ENCODE measurements at places on chromosomes 1 and 21.

DNA sequence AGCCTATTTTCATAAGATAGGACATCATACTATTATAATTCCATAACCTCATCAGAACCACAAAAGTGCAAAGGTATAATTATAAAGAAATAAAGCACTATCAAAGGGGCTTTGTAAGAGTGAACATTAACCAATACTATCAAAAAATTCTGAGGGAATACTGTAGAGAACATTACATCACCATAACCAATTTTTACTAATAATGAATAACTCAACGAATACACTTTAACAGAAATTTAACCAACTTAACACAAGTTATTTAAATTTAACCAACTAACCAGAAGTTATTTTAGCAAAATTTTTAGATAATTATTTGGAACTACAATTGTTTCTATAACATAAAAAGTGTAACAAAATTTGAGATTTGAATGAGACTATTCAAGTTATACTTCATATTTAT is 34.8 kb downstream of the ZSWIM5 start:
- no peak for DNase-seq

- DNase-seq = no peak
Observed at GRCh38 chr21:45555251-45555556, 13.0 kb upstream of the SLC19A1 start.

DNA sequence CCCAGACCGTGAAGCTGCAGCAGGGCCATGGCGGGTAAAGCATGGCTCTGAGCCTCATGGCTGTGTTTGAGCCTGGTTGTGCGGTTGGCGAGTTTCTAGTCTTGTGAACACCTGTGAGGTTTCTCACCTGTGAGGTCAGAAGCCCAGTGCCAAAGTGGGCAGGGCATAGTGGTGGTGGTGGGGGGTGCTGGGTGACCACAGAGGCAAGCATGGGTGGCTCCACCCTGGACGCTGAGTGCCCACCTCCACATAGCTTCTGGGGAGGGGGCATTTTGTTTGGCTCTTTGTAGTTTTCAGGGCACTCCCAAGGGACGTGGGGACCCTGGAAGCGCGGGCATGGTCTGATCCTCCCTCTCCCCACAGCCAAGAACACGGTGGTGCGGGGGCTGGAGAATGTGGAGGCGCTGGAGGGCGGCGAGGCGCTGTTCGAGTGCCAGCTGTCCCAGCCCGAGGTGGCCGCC is 91.1 kb downstream of the TRIM11 start:
- DNase-seq = no peak

DNA sequence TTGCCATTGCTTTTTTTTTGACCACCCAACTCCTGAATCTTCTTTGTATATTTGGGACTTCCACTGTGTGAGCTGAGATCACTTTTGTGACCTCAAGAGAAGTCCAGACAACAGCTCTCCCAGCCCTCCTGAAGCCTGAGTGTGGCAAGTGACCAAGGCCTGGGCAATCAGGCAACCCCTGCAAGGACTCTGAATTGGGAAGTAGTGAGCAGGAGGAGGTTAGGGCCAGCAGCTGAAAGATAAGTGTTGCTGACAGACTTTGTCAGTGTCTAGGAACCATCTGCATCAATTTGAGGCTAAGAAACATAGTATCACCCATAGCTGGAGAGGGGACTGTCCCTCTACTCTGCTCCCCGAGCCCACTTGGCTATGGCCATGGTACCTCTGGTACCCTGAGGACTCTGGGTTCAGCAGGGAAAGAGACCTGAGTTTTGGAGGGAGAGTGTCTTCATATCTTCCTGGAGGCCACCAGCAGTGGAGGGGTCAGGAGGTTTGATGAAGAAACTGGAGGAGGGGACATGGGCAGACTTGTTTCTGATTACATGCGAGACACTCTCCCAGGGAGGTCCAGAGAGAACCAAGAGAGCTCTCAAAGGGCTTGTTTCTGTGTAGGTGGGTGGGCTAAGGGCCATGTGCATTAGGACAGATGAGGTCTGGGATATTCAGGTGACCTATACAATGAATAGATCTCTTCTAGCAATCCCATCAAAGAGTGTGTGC is 147.0 kb upstream of the DNAH14 start:
- no peak for DNase-seq

GRCh38 chr1:28480308-28480707 is 25.5 kb upstream of the RCC1 start:
- DNase-seq = no peak
